Dermis microvascular lymphatic vessel endothelial cell (primary cell): ENCODE measurements at places on chromosomes 2 and 18. TPM values are rescaled to one million over a fixed set of nuclear protein-coding genes. Genes with fewer than 3 reads are reported as not detected.

GRCh38 chr2:137185378-137186078, 420.2 kb downstream of the THSD7B start:
- no peak for DNase-seq

DNA sequence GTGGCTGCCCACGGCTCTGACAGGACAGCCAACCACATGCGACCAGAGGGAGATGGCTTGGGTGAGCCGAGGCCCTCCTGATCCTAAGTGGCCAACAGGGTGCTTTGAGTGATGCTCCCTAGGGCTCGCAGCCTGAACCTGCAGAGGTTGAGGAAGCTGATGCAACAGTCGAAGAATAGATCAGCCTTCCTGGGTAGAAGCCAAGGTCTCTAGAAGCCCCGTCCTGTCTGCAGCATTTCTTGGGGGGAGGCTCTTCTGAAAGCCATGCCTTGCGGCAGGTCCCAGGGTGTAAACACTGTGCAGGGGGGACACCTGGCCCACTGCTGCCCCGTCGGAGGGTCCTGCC, 136.4 kb downstream of the HDAC4 start:
- DNase-seq, result peak; percentile 13

DNA sequence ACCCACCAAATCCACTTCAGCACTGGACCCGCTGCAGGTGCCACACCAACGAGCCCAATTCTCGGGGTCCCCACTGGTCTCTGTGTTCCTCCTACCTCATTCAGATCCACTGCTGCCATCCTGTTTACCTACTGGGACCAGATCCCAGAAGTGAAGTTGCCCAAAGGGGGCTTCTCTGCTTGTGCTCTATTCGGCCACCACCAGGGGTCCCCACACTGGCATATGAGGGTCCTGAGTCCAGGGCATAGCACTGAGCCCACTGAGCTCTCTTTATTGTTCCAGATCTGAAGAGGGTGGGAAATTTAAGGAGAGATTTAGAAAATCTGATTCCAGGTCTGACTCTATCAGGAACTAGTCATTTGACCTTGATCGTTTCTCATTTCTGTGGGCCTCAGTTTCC, 2.4 kb downstream of the GPR45 start:
- DNase-seq, result no peak

DNA sequence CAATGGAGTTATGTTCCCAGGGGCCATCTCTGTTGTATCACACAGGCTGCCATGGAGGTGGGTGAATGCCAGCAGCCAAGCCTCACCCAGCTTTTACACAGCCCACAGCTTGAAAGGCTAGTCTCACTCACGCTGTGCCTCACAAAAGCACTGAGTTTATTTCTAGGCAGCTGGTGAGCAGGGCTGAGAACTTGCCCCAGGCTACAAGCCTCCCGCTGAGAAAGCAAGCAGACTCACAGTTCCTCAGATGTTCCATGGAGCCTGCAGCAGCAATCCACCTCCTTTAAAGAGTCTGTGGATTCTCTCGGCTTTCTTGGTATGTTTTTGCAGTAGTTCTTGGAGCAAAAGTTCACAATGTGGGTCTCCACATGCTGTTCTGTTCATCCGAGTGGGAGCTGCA, 40.9 kb upstream of the ALKAL2 start:
- DNase-seq, result no peak

- no peak for DNase-seq
Measured at GRCh38 chr2:154455866-154456265, 242.6 kb upstream of the KCNJ3 start.

GRCh38 chr2:205878999-205879762, 196.9 kb downstream of the NRP2 start:
- no peak for DNase-seq

- DNase-seq, result no peak
Measured at GRCh38 chr2:135208016-135208415, 155.9 kb downstream of the RAB3GAP1 start.

DNA sequence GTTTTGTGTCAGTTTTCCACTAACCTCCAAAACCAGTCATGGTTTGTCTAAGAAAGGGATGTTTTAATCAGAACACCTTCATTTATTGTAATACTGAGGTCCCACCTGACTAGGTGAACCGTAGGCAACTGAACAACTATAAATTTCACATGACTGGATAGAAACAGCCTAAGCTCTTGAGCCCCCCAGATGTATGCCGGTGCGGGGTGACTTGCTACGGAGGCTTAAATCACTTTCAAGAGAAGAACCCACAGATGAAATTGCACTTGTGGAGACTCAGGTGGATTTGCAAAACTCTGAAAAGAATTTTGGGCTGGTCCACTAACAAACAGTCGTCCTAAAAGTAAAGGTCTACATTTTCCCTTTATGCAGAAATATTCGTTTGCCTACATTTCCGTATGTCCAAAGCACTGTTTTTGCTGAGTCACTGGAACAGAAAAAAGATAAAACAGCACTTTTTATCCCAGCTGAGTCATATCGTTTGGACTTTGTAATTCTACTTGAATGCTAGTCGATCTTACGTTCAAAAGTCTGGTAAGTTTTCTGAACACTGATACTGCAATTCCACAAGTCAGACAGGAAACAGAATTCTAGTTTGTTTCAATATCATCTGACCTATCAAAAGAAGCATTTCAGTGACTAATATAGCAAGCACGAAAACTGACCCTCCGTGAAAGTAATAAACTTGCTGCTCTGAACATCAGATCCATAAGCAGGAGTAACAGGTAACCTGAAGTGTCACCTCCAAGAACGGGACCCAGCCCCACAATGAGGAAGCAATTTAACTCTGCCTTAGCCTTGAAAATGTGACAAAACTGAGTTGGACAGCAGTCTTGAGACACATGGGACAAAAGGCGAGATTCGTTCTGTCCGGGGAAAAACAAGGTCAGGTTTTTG, 18.1 kb downstream of the ZNF516 start:
- no peak for DNase-seq

DNA sequence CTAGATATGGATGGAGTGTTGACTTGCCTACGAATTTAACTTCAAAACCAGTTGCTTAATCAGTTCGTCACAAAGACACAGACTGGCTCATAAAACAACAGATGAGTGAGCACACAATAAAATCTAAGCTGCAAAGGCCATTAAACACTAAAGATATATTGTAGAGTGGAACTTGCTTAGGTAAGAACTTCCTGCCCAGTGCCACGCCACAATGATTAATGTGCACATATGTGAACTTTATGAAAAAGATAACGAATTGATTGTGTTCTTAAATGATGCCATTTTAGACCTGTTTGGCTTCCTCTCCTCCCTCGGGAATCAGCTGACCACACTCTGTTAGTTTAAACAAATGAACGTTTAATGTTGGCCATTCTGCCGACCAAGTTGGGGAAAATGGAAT, 2031.3 kb upstream of the CELF4 start:
- DNase-seq, result peak; percentile 26

- DNase-seq, result no peak
Measured at GRCh38 chr2:128820452-128820851, 501.8 kb upstream of the HS6ST1 start.

- no peak for DNase-seq
Measured at GRCh38 chr2:190354003-190354690, 10.8 kb downstream of the INPP1 start.

Gene SLC8A1
- 0.13 TPM in 2 replicates for total RNA-seq

Gene SH2D6
- under 0.01 TPM in 2 replicates for total RNA-seq

Gene GAREM2
- 0.13 and 0.51 TPM in 2 replicates for total RNA-seq

Gene AKAIN1
- not detected in 2 replicates for total RNA-seq

Gene LYG1
- 0.13 and 0.51 TPM in 2 replicates for total RNA-seq

Gene DYSF
- total RNA-seq, result 47.2 and 85.9 TPM in 2 replicates

Gene MEP1B
- not detected in 2 replicates for total RNA-seq

Gene OXER1
- total RNA-seq, result not detected in 2 replicates

Gene ABHD1
- total RNA-seq, result under 0.01 TPM in 1 of 2 replicates, not detected in the other
